Neural crest cell (in vitro differentiated cells): ENCODE measurements at places on chromosomes 3 and 15.

DNA sequence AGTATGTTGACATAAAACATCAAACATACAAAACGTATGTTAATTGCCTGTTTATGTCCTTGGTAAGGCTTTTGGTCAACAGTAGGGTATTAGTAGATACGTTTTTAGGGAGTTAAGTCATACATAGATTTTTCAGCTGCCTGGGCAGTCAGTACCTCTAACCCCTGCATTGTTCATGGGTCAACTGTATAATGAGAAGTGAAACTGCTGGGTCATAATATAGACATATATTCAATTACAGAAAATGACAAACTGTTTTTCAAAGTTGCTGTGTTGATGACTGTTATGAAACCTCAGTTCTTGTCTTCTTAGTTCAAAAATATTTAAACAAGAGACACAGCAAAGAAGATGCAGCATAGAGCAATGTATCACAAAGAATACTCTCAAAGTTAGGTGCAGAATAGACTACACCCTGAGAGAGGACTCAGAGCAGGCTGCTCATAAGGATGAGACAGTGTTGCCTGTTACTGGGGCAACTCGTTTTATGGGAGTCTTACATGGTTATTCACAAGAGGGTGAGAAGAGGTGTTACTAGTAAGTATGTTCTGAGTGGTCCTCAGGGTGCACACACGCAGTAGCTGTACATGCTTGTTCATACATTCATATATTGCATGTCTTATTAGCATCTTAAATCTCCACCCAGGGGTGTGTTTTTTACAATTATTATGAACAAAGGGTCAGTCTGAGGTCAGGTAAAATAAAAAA is 53.1 kb upstream of the ADAMTS17 start:
- DNase-seq: no peak

DNA sequence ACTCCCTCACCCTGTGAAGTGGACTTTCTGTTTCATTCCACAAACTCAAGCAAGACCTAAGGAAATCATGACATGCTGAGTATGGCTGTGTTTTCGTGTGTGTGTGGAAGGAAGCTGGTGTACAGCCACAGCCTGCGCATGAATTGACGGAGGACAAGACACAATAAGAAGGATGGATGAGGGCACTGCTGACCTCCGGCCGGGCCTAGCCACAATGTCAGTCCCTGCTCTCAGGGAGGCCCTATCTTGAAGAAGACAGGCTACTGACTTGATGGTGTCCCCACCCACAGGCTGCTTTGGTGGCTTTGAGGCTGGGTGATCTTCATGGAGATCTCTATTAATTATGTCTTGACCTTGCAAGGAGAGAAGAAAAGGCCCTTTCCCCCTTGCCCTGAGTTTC is 39.3 kb upstream of the CDCP1 start:
- DNase-seq: no peak

DNA sequence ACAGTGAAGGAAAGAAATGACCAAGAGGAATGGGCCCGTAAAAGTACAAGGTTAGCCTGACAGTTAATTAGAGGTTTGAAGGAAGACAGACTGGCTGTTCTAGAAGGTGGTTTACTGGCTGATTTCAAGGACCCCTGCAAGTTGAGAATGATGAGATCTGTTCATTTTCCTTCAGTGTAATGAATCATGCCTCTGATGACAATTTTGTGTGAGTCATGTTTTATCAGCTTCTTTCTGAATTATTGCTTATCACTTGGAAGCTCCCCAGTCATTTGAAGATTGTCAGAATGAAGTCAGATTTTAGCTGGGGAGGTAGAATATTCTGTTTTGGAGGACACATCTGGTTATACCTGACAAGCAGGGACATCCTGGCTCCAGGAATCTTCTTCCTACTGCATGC is 50.6 kb downstream of the DRD3 start:
- DNase-seq: no peak

- no peak for DNase-seq
Measured at GRCh38 chr3:130509008-130509407, 8.0 kb upstream of the COL6A6 start.

DNA sequence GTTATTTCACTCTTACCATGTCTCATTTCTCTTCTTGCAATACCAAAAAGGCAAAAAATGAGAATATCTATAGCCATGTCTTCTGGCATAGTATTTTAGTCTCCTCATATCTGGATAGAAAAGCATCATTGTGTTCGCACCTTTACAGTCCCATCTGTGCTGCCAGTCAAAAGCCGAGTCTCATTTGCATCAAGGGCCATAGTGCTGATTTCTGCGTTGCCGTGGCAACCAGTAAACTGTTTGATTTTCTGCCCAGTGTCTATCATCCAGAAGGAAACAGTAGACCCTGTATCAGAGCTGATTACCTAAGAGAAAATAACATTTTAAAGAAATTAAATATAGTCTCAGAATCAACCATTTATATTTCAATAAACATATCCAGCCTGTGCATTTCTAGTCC is 86.1 kb upstream of the SERPINI2 start:
- DNase-seq: peak; percentile 1

DNA sequence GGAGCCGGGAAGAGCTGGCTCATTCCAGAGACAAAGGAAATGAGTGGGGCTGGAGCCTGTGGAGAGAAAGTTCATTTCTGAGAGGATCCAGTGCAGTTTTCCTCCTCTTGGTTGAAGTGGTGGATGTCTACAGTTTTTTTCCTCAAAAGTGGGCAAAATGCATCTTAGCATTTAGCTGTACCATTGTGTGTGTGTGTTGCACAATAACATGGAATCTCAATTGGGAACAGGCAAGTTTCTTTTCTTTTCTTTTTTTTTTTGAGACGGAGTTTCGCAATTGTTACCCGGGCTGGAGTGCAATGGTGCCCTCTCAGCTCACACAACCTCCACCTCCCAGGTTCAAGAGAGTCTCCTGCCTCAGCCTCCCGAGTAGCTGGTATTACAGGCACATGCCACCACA is 101.5 kb upstream of the UBE2E1 start:
- DNase-seq: no peak

GRCh38 chr15:99509686-99510461 is 55.9 kb upstream of the MEF2A start:
- DNase-seq: no peak

- no peak for DNase-seq
Measured at GRCh38 chr3:99709686-99710085, 71.3 kb downstream of the COL8A1 start.

GRCh38 chr3:130457671-130458070 is 59.3 kb upstream of the COL6A6 start:
- DNase-seq: no peak

DNA sequence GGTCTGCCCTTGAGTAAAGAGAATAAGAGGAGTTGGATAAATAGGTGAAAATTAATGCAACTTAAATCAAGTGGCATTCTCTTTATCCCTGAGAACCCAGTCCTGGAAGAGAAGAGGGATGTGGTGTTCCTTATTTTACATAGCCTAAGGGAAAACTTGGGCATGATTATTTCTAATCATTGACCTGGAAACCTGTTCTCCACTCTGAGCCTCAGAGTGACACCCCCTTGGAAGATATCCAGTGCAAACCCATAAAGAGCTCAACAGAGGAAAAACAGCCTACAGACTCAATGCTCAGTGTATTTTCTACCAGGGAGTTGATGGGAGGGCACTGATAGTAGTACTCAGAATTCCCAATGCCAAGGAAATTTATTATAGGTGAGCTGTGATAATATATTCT is 22.0 kb downstream of the SLC15A2 start:
- no peak for DNase-seq

DNA sequence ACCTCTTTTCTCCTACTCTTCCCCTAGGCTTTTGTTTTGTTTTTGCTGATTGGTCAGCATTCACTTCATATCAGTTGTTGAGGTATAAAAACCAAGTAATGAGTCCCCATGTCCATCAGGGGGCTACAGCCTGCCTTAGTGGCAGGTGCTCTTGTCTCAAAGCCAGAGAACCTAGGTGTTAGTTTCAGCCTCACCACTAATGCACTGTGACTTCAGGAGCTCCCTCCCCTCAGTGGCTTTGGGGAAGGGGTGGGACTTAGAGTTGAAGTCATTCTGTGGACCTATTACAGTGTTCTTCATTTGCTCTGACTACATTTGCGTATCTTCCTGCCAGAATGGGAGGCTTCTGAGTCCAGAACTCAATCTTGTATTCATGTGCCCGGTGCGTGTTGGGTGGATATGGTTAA is 41.6 kb downstream of the NR2C2 start:
- DNase-seq: no peak

DNA sequence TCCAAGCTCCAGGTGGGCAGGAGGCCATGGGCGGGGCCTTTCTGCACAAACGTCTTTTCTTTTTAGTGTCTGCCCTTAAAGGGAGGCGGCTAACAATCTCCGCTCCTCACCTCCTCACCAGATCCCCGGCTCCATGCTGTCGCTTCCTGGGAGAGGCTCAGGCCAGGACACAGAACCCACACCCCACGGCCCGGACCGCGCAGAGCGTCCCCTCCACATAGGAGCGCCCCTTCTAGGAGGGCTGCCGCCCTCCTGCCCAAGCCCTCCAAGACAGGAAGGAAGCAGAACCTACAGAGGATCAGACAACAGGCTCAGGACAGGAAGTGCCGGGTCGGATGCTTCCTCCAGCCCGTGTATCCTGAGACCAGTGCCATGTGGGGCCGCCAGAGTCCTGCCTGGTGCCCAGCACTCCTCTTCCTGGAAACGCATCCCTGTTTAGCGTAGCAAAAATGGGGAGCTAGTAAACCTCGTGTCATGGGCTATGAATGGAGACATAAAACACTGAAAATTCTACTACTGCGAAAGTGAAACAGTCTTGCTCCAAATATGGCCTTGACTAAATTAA is 83.2 kb upstream of the ATP10A start:
- DNase-seq: no peak

GRCh38 chr3:57094575-57094974 is 34.1 kb downstream of the SPATA12 start:
- no peak for DNase-seq

DNA sequence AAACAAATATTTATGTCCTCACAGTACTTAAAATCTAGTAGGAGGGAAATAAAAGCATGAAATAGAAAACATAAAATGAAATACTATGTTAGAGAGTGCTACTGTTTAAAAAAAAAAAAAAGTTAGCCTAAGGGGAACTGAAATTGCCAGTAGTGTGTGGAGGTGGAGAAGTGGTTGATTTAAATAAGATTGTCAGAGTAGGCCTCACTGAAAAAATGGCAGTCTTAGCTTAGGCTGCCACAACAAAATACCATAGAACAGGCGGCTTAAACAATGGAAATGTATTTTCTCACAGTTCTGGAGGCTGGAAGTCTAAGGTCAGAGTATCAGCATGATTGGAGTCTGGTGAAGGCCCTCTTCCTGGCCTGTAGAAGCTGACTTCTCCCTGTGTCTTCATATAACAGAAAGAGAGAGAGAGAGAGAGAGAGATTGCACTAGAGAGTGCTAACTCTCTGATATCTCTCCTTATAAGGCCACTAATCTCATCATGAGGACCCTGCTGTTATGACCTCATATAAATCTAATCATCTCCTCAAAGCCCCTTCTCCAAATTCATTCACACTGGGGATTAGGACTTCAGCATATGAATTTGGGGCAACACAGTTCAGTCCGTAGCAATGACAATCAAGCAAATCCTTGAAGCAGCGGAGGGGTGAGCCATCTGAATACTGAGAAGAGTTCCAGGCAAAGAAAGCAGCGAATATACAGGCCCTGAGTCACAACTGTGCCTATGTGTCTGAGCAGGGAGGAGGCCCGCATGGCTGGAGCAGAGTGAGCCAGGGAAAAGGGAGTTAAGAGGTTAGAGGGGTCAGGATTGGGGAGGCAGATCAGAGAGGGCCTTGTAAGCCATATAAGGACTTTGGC is 23.6 kb upstream of the LRRC34 start:
- DNase-seq: no peak

- DNase-seq: peak; percentile 44
Measured at GRCh38 chr3:58217209-58217811, 6.5 kb upstream of the DNASE1L3 start.
